Coronary artery (tissue), 2 donors: ENCODE measurements at places on chromosomes 6 and 20.

DNA sequence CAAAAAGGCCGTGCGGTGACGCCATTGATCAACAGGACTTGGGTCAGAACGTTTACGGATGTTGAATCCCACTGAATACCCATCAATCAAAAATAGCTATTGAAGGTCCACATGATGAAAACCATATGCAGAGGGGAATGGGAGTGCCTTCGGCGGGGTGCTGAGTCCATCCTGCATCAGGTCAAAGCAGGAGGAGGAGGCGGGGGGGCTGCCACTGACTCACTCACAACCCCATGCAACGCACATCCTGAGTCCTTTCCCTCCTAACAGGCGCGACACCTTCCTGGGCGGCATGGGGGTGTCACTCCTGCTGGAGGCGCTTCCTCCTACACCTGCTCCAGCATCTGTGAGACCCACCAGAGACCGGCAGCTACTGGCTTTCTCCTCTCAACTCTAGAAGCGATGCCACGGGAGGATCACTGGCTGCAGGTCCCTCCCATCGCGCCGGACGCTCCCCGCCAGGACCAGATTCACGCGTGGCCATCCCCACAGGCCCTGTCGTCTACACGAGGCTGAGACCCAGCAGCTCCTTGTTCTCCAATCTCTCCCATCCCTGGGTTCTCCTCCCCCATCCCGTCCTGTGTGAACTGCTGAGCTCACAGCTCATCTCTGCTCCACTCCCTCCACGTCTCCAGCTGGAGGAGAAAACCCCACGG, 170.6 kb upstream of the THBS2 start:
- DNase-seq = no peak

GRCh38 chr6:30267423-30267822, 54.2 kb upstream of the TRIM26 start:
- no peak for DNase-seq

GRCh38 chr6:149168968-149169367, 148.5 kb upstream of the TAB2 start:
- DNase-seq = no peak

GRCh38 chr6:131782764-131783163, 25.1 kb upstream of the ENPP1 start:
- DNase-seq = no peak

GRCh38 chr6:136971609-136972008, 49.5 kb downstream of the SLC35D3 start:
- DNase-seq = no peak

DNA sequence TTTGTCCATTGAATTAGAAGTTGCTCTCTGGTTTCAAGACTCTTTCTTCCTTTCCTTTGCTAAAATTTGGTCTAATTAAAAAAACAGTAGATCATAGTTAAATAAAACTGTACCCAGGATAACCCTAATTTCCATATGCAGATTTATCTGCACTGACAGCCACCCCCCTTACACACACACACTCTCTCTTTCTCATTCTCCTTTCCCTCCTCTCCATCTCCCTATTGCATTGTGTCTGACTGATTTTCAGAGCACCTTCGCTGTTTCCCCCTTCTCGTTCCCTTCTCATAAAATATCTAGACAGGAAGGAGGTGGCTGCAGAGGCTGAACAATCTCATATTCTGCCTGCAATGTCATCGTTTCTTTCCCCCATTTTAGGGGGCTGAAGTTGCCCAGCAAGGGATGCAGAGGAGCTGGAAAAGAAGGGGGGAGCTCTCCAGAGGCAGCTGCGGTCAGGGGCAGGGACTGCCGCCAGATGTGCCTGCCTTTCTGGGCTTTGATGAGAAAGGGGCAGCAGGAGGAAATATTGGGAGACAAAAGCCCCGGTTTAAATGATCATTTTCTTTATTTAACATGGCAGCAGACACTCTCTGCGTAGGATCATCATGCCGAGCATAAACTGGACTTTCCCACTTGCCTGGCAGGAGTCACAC, 22.5 kb upstream of the MMS22L start:
- no peak for DNase-seq

- no peak for DNase-seq
These were observed 77.3 kb downstream of the EDN1 start for GRCh38 chr6:12367412-12367811.

- no peak for DNase-seq
These were observed 112.5 kb downstream of the EDN3 start for GRCh38 chr20:59412875-59413284.

DNA sequence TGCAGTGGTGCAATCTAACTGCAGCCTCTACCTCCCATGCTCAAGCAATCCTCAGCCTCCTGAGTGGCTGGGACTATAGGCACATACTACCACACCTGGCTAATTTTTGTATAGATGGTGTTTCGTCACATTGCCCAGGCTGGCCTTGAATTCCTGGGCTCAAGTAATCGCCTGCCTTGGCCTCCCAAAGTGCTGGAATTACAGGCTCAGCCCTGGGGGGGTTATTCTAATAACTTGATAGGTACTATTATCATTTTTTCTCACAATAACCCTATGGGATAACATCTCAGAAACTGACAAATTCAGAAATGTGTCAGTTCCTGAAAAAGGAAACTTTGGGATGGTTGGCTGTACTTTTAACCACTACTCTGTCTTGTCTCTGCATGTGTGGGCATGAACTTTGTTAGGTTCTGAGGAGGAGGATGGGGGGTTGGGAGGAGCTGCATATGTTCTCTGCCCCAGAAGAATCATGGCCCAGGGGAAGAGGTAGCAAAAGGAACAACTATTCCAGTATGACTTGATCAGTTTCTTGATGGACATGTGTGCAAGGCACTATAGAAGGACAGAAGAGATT, 169.9 kb downstream of the CARMIL1 start:
- DNase-seq = no peak

DNA sequence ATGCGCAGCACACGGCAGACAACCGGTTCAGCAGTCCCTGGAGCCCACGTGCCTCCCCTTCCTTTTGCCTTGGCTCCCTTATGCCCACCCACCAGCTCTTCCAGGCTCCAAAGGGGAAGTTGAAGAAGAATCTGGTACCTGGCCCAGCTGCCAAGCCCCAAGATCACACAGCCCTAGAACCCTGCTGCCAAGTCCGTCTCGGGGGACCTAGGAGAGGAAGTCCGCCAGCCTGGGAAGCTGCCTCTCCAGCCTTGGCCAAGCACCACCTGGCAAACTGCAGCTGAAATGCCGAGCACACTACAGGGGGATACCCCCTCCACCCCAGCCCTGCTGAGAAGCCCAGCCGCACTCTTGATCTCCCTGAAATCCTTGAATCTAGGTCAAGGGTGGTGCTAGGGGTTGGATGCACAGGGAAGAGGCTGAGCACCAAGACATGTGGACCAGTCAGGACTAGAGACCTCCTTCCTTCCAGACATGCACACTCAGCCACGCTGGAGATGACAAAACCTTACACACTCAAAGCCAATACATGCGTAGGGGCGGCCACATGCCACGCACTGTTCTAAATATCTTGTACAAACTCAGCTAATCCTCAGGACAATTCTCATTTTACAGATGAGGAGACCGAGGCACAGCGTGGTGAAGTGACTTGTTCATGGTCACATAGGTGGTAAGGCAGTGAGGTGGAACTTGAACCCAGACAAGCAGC, 124.1 kb downstream of the PREX1 start:
- DNase-seq = peak; percentile 85

- no peak for DNase-seq
These were observed 8.1 kb downstream of the CFAP61 start for GRCh38 chr20:20060234-20060998.

- no peak for DNase-seq
These were observed 6.5 kb upstream of the DDO start for GRCh38 chr6:110421749-110422443.

DNA sequence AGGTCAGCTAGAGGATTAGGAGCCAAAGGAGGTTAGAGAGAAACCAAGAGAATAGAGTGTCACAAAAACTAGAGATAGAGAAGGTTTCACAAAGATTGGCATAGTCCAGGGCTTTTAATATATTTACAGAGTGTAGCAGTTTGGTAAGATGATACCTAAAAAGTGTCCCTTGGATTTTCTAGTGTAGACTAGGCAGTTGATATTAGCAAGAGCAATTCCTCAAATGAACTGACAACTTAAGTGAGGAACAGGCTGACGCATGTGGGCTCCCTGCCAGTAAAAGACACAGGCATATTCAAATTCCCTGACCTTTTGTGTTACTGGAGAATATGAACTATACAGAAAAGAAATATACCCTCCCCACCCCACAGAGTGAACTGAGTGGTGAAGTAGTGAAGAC, 40.1 kb downstream of the VTA1 start:
- DNase-seq = no peak

- no peak for DNase-seq
These were observed 15.0 kb downstream of the RWDD1 start for GRCh38 chr6:116586276-116586675.

GRCh38 chr20:57505979-57506378, 19.0 kb downstream of the CTCFL start:
- DNase-seq = no peak

GRCh38 chr20:51460569-51461265, 81.8 kb downstream of the NFATC2 start:
- no peak for DNase-seq

GRCh38 chr6:89482126-89482525, 49.2 kb downstream of the ANKRD6 start:
- DNase-seq = no peak

DNA sequence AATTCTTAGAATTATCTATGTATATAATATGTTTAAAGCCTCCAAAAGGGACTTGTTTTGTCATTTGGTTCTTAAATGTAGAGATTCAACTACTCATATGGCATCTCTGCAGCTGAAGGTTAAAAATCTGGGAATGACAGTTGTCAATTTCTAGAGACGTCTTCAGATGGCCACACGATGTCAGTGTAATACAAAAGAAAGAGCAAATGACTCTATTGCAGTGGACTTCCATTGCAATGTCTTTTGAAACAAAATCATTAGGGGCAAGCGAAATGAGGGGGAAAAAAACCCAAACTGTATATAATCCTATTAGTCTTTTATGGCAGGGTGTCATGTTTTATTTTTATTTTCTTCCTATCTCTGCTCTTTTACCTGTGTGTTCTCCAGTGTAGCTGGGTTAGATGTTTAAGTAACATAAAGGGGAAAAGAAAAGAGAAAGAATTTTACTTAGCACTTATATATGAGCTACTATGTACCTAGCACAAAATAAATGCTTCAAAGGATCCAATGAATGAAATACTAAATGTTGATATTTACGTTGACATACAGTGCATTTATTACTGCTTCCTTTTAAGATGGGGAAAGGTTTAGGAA, 26.2 kb downstream of the CCN2 start:
- DNase-seq = no peak

DNA sequence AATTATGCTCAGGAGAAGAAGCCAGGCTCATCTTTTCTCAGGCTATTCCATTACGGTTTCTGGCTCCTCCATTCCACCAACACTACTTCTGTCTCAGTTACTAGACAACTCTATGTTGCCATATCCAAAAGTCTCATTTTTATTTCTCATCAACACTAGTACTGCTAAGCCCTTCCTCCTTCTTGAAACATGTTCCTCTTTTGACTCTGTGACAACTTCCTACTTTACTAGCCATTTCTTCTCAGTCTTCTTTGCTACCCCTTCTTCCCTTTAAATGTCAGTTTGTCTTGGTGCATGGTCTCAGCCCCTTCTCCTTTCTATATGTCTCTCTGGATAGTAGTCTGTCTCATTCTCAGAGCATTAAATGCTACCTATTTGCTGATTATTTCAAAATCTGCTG, 7.1 kb upstream of the ADGRG6 start:
- DNase-seq = no peak

DNA sequence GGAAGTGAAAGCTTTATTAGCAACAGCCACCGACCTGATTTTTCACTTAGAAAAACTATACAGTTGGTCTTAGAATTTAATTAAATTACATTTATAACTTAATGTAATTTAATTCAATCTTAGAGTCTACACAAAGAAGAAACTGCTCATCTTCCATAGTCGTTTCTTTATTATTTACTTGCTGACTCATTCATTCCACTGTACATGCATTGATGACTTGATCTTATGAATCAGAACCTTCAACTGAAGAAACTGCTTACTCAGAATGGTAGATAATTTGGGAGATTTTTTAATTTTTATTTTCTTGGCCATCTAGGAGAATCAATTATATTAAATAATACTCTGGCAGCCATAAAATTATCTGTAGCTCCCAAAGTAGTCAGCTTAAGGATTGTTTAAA, 1021.6 kb upstream of the FLRT3 start:
- no peak for DNase-seq

GRCh38 chr6:125746731-125747588, 2.5 kb upstream of the HEY2 start:
- peak; percentile 90 for DNase-seq

GRCh38 chr6:168951217-168951616, 302.4 kb downstream of the THBS2 start:
- no peak for DNase-seq

- no peak for DNase-seq
These were observed 22.8 kb downstream of the RGS17 start for GRCh38 chr6:153108315-153108714.

GRCh38 chr6:16735014-16735413, 26.2 kb downstream of the ATXN1 start:
- DNase-seq = no peak

DNA sequence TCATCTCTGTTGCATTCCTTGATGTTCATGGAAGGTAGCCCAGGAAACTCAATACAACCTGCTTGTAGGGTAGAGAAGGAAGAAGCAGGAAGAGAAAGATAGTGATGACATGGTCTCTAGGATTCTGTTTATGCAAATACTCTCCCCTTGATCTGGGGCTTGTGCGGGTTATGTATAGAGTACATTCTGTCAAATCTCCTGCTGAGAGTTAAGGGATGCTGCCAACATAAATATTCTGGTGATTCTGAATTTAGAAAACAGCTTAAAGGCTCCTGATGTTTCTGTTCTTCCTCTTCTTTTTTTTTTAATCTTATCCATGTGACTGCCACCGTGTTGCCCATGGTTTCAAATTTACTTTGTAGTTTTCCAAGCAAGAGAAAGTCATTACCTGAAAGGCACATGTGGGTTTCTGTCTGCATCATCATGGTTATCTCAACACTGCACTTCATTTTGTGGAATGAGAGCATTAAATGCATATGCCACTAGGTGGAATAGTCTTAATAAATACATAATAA, 150.6 kb downstream of the RPS12 start:
- no peak for DNase-seq

GRCh38 chr20:52191916-52192718, 538 bp upstream of the ZFP64 start:
- DNase-seq = peak; percentile 72

GRCh38 chr20:61460261-61461052, 208.4 kb downstream of the CDH4 start:
- DNase-seq = no peak

DNA sequence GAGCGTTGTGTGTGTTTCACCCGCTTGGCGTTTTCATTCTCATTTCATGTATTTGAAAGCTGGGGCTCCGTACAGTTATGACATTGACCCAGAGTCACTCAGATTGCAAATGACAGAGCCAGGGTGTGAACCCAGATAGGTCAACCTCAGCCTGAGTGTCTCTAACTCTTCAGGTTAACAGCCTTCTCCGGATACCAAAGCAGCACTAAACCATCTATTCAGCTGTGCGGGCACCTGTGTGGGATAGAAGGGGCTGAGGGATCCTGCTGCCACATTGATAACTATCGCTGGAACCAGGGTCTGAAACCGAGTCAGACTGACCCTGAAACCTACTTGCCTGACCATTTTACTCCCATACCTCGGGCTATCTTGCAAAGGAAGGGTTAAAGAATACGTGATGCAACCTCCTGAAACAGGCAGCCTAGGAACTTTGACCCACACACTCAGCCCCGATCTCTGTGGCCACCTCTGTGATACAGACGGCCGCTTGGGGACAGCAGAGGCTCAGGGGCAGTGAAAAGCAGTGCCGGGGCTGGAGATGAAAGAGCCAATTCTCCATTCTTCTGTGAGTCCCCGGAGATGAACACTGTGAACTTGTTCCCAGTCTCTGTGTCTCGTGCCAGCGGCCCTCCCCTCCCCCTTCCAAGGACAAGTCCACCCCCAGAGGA, 233.5 kb upstream of the QKI start:
- no peak for DNase-seq
